ENCODE measurements at places on chromosomes 6 and 20.

- no peak for DNase-seq
Observed at GRCh38 chr20:35845561-35845960, 73.7 kb downstream of the PHF20 start.

- DNase-seq: no peak
Observed at GRCh38 chr6:14857001-14857400, 388.9 kb upstream of the JARID2 start.

GRCh38 chr6:51396583-51396982 lies 577.9 kb downstream of the TFAP2B start:
- DNase-seq: no peak

GRCh38 chr6:2713473-2714110 lies 37.1 kb downstream of the MYLK4 start:
- no peak for DNase-seq

DNA sequence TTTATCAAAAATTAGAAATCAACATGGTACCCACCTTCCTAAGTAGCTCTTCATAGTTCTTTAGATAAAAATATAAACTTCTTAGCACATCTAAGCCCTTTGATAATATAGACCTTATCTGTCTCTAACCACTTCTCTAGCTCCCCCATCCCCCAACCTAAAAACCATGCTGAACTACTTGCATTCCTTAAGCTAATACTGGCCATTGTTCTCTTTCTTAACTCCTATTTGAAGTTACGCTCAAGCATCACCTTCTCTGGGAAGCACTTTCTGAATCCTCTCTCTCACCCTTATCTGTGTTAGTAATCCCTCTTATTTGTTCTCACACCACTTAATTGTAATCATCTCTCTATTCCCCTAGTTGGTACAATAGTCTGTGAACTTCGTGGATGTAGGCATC lies 153.0 kb downstream of the PHF3 start:
- no peak for DNase-seq

- no peak for DNase-seq
Observed at GRCh38 chr6:148530976-148531375, 188.3 kb downstream of the SASH1 start.

DNA sequence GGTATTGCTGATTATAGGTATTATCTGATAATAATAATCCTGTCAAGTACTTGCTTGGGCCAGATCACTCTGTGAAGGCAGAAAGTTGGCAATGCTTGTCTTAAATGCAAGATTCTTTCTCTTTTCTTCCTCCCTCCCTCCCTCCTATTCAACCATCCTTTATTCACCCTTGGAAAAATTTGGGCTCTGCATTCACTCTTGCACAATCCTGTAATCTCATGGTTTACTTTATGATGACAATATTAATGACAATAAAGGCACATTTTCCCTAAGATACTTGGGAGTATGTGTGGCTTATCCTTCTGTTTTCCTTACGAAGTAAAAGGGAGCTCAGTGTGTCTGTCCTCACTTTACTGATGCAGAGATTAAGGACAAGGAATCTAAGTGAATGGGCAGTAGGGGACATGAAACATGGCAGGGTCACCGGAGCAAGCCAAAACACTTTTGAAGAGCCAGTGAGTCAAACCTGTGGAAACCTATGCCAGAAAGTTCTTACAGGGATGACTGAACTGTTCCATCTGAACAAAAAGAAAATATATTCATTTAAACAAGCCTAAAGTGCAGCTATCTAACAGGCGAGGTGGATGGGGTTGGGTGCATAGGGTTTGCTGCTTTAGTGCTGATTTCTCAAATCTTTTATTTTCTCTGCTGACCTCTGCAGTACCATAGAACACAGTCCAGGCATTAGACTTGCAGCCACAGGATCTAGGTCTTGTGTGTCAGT lies 14.6 kb upstream of the RIPOR2 start:
- DNase-seq: no peak

DNA sequence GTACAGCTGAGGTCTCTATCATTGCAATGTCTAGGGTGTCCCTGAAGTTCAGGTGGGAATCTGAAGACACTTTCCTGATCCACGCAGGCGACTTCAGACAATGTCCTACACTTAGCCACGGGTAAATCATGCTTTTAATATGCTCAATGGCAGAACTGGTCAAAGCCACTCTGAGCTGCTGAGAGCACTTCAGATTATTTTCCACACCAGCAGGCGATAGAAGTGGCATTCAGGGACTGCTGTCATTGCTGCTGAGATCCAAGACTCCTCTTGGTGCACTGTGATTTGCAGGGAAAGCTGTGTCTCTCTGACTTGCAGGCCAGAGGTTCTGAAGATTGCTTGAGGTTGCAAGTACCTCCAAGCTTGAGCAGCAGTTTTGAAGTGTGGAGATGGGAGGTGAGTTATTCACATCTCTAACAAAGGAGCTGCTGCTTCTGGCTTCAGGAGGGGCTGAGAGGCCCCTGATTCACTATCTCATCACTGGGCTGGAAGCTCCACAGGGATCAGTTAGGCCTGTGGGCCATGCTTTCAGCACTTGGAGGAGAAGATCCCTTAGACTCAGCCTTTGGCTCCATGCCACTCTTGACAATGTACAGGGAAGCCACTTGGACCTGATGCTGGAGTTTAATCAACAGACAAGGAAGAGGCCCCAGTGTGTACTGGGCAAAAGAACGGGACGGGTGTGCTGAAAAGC lies 2.9 kb upstream of the SSTR4 start:
- DNase-seq: no peak

Data from activated CD8-positive, alpha-beta memory T cell treated with anti-CD3 and anti-CD28 coated beads for 4 hours (primary cell).